IgD-negative memory B cell (primary cell): ENCODE measurements at places on chromosomes 1 and 21. TPM values are rescaled to one million over a fixed set of nuclear protein-coding genes. Genes with fewer than 3 reads are reported as not detected.

The RUNX1 gene
- 9.2 TPM for polyA plus RNA-seq

The LCE2A gene
- polyA plus RNA-seq: not detected

The SH3BGRL3 gene
- polyA plus RNA-seq: 1,152 TPM

The CYP4Z1 gene
- not detected for polyA plus RNA-seq

The HMGN1 gene
- 283 TPM for polyA plus RNA-seq

The CHODL gene
- polyA plus RNA-seq: 0.21 TPM

The ADAMTS5 gene
- polyA plus RNA-seq: not detected

The MYOC gene
- polyA plus RNA-seq: not detected

The SHISA4 gene
- 0.16 TPM for polyA plus RNA-seq

The DUSP23 gene
- 42.3 TPM for polyA plus RNA-seq

The TMEM51 gene
- polyA plus RNA-seq: not detected

The BATF3 gene
- 0.80 TPM for polyA plus RNA-seq

The CLCA2 gene
- not detected for polyA plus RNA-seq

The COL9A2 gene
- 3.0 TPM for polyA plus RNA-seq

The HLCS gene
- polyA plus RNA-seq: 10.7 TPM

The SPRR1A gene
- not detected for polyA plus RNA-seq

The IL6R gene
- polyA plus RNA-seq: 6.8 TPM

The B3GALT5 gene
- polyA plus RNA-seq: not detected

The TAF5L gene
- 7.6 TPM for polyA plus RNA-seq

The OR11L1 gene
- polyA plus RNA-seq: not detected

The ZNF695 gene
- polyA plus RNA-seq: 0.36 TPM

The HUNK gene
- polyA plus RNA-seq: not detected

The NBPF20 gene
- 0.41 TPM for polyA plus RNA-seq

The NR1I3 gene
- polyA plus RNA-seq: not detected

The TFB2M gene
- polyA plus RNA-seq: 19.1 TPM

The ZNF593OS gene
- 0.61 TPM for polyA plus RNA-seq

The TTC4 gene
- polyA plus RNA-seq: 21.7 TPM

The OLIG2 gene
- polyA plus RNA-seq: not detected

The CDC42BPA gene
- not detected for polyA plus RNA-seq

The AMY1B gene
- not detected for polyA plus RNA-seq

The SPRR1B gene
- not detected for polyA plus RNA-seq

The MAP3K21 gene
- not detected for polyA plus RNA-seq
